ENCODE measurements at places on chromosomes 7 and 10.

GRCh38 chr10:62803724-62804355 lies 680 bp upstream of the ADO start:
- DNase-seq, result no peak

GRCh38 chr7:67311901-67312300 lies 315.3 kb downstream of the TYW1 start:
- DNase-seq, result no peak

- no peak for DNase-seq
These were observed 67.6 kb upstream of the PHYHIPL start for GRCh38 chr10:59108886-59109288.

DNA sequence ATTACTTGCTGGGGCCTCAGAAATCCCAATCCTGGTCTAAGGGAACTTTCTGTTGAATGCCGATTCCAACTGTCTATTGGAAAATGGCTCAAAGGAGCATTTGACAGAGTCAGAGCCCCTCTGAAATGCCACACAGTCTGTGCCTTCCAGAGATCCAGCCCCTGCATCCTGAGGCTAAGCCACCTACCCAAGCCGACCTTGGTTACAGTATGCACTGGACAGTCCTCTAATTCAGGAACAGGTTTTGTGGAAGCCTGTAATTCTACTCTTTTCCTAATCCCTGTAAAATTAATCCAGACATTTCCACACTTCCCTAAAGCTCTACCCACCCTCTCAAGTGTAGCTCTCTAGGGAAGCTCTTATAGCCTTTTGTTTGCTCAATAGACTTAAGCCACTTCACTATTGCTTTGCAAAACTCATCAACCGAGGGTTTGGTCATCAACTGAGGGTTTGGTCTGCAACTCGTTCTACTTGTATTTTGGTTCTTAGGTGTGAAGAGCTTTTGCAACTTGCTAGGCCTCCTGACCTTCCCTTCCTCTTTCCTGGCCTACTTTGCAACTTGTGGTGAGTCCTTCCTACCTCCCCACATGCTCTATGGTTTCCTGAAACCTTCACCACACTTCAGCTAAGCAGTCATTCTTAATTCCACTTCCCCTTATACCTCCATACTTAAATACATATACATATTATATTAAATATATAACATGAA lies 364.8 kb downstream of the SFMBT2 start:
- no peak for DNase-seq

- no peak for DNase-seq
These were observed 42.0 kb downstream of the PRF1 start for GRCh38 chr10:70560511-70560941.

DNA sequence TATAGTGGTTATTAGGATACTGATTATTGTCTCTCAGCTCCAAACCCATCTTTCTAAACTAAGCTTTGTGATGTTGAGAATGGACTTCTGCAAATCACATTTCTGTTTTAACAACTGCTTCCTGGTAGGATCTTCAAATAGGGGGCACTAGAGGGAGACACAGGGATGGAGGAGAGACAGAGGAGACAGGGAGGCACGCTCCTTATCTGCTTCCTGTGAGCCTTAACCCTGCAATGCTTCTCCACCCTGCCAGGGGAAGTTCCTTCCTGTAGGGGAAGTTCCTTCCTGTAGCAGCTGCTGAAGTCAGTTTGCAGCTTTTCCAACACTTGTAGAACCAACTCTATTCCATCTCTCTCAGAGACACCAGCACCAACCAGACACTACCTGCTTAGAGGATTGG lies 847.2 kb downstream of the CCSER2 start:
- no peak for DNase-seq

- no peak for DNase-seq
These were observed 153.7 kb downstream of the FAM107B start for GRCh38 chr10:14621037-14621436.

GRCh38 chr10:15739254-15739970 lies 19.7 kb upstream of the ITGA8 start:
- no peak for DNase-seq

GRCh38 chr7:48183370-48183743 lies 12.1 kb downstream of the ABCA13 start:
- no peak for DNase-seq

- no peak for DNase-seq
These were observed 385.5 kb downstream of the SFMBT2 start for GRCh38 chr10:7025296-7025695.

- DNase-seq, result no peak
These were observed 257.3 kb upstream of the TCERG1L start for GRCh38 chr10:131568866-131569265.

GRCh38 chr7:68364886-68365625 lies 1233.2 kb upstream of the AUTS2 start:
- DNase-seq, result no peak

- DNase-seq, result no peak
These were observed 207.1 kb downstream of the TRIL start for GRCh38 chr7:28750981-28751380.

DNA sequence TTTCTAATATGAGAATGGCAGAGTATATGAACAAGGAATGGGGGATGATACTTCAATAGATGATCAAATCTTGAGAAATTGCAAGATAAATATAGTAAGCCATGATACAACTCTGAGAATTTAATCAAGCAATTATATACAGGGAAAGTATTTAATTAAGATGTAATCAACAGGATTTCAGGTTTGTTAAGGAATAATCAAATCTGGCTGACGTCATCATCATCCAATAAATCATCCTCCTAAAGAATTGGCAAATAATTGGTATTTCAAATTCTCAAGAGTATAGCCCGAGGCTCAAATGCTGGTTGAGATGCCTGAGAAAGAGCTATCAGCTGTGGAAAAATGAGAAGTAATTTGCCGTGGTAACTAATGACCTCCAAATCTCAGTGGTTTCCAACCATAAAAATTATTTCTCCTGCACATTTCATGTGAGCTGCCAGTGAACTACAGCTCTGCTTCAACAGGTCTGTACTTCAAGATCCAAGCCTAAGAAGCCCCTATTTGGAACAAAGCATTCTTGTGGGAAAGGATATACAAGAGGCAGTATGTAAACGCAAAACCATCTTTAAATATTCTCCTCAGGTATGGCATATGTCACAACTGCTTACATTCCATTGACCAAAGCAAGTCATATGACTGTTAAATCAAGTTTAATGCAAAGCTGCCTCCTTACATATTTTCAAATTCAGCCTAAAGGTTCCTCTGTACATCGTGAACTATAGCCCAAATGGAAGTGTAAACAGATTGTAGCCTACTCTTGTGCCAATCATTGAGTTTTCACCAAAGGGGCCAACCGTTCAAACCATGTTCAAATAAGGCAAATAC lies 503.0 kb downstream of the KIF20B start:
- DNase-seq, result no peak

GRCh38 chr7:91055219-91055618 lies 209.0 kb upstream of the FZD1 start:
- DNase-seq, result no peak

DNA sequence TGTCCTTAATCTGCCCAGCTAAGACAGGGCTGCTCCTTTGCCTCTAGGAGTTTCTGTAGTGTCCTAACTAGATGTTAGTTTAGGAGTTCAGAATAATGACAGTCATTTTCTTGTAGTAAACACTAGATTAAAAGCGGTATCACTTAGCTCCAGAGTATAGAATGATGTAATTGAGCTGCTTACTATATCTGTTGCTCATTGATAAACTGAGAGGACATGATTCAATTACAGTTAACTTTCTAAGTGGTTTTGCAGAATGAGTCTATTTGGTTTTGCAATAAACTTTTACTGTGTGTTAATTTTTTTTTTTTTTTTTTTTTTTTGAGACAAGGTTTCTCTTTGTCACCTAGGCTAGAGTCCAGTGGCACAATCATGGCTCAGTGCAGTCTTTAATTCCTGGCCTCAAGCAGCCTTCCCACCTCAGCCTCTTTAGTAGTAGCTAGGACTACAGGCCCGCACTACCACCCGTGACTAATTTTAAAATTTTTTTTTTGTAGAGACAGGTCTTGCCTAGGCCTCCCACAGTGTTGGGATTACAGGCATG lies 1.8 kb downstream of the STMP1 start:
- DNase-seq, result no peak

- DNase-seq, result no peak
These were observed 84.3 kb downstream of the CD36 start for GRCh38 chr7:80722616-80723195.

Measured in stimulated activated CD8-positive, alpha-beta memory T cell treated with anti-CD3 and anti-CD28 coated beads, Interleukin-15, amount 100 ng/mL, for 4 hours (primary cell).